Esophagus squamous epithelium (tissue), 5 donors: ENCODE measurements at places on chromosomes 1 and 21.

DNA sequence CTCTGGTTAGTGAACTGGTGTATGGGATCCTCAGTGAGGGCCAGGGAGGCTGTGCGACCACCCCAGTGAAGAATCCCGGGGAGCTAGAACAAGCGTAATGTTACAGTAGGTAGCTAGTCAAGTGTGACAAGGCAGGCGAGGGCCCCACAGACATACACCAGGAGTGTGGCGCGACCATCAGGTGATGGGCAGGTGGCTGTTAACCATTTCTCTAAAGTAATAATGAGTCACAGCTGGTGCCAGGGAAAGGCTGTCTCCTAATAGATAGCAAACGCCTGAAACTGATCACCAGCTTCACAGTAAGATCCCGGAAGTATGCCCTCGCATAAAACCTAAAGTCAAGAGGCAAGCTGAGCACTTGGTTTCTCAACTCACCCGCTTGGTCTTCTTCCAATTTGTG lies 40.5 kb upstream of the TARBP1 start:
- no peak for DNase-seq

- DNase-seq: no peak
These were observed 88.8 kb downstream of the MAST2 start for GRCh38 chr1:45892068-45892785.

GRCh38 chr1:24972221-24972914 lies 42.3 kb upstream of the RUNX3 start:
- no peak for DNase-seq

DNA sequence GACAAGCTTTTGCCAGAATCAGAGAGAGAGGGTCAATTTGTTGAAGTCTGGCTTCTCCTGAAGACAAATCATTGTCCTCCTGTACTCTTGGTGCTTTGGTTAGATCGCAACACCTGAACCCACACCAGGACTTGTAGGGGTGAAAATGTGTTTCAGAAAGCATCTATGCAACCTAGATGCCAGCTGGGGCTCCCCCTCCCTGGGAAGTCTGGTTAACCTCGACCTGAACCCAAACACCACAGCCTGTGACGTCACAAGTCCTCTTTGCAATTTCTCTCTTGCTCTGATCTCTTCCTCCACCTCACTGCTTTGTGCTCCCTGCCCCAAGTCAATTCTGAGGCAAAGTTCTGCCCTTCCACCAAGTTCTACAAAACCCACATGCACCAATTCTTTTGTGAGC lies 42.8 kb upstream of the USP24 start:
- DNase-seq: no peak

- no peak for DNase-seq
These were observed 523.6 kb downstream of the SMYD3 start for GRCh38 chr1:245983294-245983967.

GRCh38 chr1:24699628-24700027 lies 45.6 kb upstream of the CLIC4 start:
- DNase-seq: no peak
